ENCODE measurements at places on chromosomes 6 and 20.

DNA sequence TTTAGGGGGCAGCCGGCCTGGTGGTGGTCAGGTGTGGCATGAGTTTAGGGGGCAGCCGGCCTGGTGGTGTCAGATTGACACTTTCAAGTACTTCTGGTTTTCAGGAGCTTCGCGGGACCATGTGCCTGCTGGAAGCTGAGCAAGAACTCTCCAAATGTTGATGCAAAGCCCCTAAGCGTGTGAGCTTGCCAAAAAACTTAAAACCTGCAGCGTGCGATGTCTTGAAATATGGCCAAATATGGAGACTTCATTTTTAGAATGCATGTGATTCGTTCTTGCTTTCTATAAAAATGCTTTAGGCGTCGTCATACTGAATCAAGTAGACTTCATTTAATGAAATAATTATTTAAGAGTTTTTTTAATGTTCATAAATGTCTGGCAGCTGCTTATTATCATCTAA lies 149.4 kb downstream of the SMOC2 start:
- no peak for DNase-seq

- DNase-seq, result peak; percentile 93
Measured at GRCh38 chr20:50931306-50932015, at the start of gene ADNP. ADNP (minus strand) TSS chr20:50931437; CDS start chr20:50903996, 27,441 bp downstream.

DNA sequence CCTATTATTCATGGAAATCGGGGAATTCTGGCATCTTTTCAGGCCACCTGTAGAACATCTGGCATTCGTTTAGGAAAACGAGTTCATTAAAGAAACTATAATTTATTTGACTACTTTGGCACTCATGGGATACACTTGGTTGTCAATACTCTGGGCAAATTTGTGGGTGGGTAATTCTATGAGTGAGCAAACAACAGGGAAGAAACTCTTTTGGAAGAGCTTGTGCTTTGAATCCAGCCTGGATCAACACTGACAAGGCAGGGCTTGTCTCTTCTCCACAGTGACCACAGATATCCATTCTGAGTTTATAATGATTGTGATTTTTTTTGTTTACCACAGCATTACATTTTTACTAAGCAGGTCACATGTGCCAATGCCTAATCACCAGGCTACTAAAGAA lies 394.7 kb downstream of the THBS2 start:
- no peak for DNase-seq

DNA sequence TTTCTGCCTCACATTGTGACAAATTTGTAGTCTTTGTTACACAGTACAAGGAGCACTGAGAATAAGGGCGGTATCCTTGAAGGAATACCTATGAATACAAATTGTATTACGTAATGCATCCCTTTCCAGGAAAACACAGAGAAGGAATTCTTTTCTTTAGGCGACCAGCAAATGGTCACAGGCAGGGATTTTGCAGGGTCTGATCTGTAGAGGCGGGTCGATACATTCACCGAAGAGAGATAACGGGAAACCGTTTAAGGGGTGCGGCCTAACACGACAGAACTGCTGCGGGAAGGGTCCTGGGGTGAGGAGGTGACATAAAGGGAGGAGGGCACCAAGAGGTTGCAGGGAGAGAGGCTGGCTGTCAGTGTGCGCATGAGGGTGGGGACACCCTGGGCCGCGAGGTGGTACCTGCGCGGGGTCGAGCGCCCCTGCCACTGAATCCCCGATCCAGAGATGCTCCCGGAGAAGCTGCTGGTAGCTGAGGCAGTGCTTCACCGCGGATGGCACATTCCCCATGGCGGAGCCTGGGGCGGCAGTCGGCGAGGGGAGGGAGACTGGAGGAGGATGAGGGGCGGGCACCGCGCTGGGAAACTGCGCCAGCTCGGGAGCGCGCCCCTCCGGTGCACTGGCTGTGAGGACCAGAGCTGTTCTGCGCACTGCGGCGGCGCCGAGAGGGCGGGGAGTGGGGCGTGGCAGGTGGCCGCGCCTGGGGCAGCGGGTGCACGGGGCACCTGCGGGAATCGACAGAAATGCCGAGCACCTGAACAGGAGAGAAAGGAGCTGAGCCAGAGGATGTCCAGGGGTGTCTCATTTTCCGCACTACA lies at the start of gene HMGCLL1:
Gene HMGCLL1, minus strand, starts transcription at position 656 of the 827 bp plus-strand sequence. Its CDS starts 137 bp downstream, at position 519.
- peak; percentile 3 for DNase-seq

All from EL (cell line).